ENCODE measurements at places on chromosomes 7 and 10. TPM values are rescaled to one million over a fixed set of nuclear protein-coding genes. Genes with fewer than 3 reads are reported as not detected.

GRCh38 chr10:75877877-75878276, 446.5 kb downstream of the LRMDA start:
- no peak overlapping the region for H3K4me3 ChIP-seq
- H3K4me1 ChIP-seq = no peaks in the 10 kb centered on the region
- H3K27ac ChIP-seq = no peak overlapping the region
- H3K27me3 ChIP-seq = no peaks in the 10 kb centered on the region
- no peaks in the 10 kb centered on the region for H3K36me3 ChIP-seq
- DNase-seq = no peak

GRCh38 chr7:582931-583330, 63.3 kb upstream of the PDGFA start:
- no peak overlapping the region for H3K27ac ChIP-seq
- no peak for DNase-seq
- H3K27me3 ChIP-seq = no peaks in the 10 kb centered on the region
- H3K4me3 ChIP-seq = no peak overlapping the region

GRCh38 chr7:41033500-41033899, 669.4 kb downstream of the INHBA start:
- no peaks in the 10 kb centered on the region for H3K27me3 ChIP-seq
- no peaks in the 10 kb centered on the region for H3K36me3 ChIP-seq
- no peak overlapping the region for H3K27ac ChIP-seq
- H3K4me1 ChIP-seq = no peaks in the 10 kb centered on the region
- H3K4me3 ChIP-seq = no peak overlapping the region

DNA sequence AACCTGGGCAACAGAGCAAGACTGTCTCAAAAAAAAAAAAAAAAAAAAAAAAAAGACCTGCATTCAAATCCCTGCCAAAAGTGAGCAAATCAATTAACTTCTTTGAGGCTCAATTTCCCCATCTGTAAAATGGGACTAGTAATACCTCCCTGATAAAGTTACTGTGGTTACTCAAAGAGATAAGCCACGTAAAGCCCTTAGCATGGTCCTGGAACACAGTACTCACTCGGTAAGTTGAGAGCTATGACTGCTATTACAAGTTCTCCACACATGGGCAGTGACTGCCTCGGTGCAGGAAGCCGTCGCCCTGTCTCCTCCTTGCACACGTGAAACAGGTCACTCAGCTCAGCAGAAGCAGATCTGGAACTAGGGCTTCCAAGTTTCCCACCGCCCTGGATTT, 37.9 kb downstream of the DDIT4 start:
- peaks cover 49% of the 10 kb centered on the region for H3K4me1 ChIP-seq
- H3K27ac ChIP-seq = no peak overlapping the region
- no peak overlapping the region for H3K4me3 ChIP-seq

The CALHM1 gene
- not detected for total RNA-seq

GRCh38 chr10:11183015-11183414, 165.3 kb downstream of the CELF2 start:
- peaks cover 9% of the 10 kb centered on the region for H3K36me3 ChIP-seq
- H3K4me1 ChIP-seq = peaks cover 11% of the 10 kb centered on the region
- DNase-seq = no peak
- H3K27me3 ChIP-seq = no peaks in the 10 kb centered on the region
- H3K4me3 ChIP-seq = no peak overlapping the region
- H3K27ac ChIP-seq = no peak overlapping the region

The UTF1 gene
- total RNA-seq = not detected

DNA sequence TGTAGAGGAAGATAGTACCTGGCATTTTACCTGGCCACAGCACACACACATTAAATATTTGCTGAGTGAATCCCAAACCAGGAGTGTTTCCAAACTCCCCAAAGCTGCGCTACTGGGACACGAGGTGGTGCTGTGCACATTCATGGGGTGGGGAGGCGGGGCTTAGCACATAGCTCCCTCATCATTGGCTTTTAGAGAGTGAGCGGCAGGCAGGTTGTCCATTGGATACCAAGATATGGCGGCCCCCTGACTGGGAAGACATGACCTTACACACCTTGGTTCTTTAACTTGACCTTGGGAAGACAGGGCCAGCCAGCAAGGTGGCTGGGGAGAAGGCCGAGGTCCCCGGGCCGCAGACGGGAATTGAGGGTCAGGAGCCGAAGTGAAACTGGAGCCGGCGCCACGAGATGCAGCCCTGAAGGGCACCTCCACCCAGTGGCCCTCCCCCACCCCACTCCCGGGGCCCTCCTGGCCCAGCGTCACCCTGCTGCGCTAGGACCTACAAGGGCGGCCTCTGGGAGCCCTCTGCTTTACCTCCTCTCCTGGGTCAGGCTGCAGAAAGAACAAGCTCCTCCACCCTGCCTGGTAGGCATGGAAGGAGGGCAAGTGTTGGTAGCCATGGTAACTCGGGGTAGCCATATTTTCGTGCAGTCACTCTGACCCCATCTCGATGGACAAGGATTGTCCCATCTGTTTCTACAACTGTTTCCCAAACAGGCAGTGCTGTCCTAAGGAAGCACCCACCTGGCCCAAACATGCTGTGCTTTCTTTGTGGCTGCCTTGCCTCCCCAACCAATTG, 24.0 kb downstream of the TMEM176A start:
- no peak for DNase-seq
- H3K36me3 ChIP-seq = no peaks in the 10 kb centered on the region
- peaks cover 3% of the 10 kb centered on the region for H3K4me1 ChIP-seq
- no peaks in the 10 kb centered on the region for H3K27me3 ChIP-seq
- H3K4me3 ChIP-seq = no peak overlapping the region

DNA sequence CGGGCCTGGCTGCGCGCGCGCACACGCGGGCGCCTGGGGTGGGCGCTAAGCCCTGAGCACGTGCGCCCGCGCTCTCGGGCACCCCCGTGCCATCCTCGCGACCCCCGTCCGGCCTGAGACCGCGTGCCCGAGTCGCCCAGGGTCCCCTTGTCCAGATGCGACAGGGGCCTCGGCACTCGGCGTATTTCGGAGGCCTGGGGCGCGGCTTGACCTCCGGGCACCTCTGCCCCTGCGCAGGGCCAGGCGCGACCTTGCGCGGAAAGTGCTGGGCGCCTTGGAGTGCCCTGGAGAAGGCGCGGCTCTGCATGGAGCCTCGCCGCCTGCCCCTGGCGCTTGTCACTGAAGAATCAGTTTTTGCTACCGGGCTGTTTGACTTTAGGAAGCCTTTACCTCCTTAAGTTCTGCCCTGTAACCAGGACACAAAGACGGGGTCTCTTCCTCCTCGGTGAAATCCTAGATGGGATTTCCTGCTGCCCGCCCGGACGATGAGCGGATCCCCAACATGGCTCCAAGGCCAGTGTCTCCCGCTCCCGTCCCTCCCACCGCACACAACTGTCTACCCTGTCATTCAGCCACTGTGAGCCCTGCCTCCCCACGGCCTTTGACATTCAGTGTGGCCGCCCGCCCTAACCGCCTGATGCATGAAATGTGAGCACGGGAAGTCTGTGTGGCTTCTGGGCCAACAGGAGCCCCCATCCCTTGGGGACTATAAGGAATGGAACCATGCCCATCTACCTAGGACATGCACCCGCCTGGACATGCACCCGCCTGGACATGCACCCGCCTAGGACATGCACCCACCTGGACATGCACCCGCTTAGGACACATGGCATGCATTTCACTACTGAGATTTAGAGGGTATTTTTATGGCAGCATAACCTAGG, 1.1 kb upstream of the STK32C start:
- peaks cover 8% of the 10 kb centered on the region for H3K27me3 ChIP-seq
- peaks cover 27% of the 10 kb centered on the region for H3K4me1 ChIP-seq
- DNase-seq = peak; percentile 74
- H3K27ac ChIP-seq = peak overlapping the region; percentile 39
- peak overlapping the region; percentile 66 for H3K4me3 ChIP-seq
- no peaks in the 10 kb centered on the region for H3K36me3 ChIP-seq

- no peak overlapping the region for H3K27ac ChIP-seq
- DNase-seq = no peak
- peaks cover 33% of the 10 kb centered on the region for H3K4me1 ChIP-seq
Measured at GRCh38 chr10:78937800-78938694, 130.7 kb upstream of the ZMIZ1 start.

DNA sequence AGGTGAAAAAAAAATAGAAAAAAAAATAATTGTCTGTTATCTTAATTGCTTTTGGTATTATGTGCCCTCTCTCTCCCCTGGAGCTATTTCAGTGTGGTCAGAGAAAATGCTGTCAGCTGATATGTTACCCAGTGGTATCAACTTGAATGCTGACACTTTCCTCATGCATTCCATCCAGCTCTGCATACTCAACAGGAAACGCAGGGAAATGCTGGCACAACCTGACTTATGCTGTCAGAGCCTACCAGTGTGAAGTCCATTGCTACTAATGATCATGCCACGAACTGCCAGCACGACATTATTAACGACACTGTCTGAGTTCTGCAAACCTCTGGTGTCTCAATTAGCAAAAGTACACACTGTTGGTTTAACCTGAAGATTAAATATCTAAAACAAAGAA, 182.8 kb downstream of the ZWINT start:
- H3K4me1 ChIP-seq = no peaks in the 10 kb centered on the region
- no peaks in the 10 kb centered on the region for H3K36me3 ChIP-seq
- H3K4me3 ChIP-seq = no peak overlapping the region
- DNase-seq = no peak
- H3K27me3 ChIP-seq = no peaks in the 10 kb centered on the region

The DPP6 gene
- 11.2 TPM for total RNA-seq

DNA sequence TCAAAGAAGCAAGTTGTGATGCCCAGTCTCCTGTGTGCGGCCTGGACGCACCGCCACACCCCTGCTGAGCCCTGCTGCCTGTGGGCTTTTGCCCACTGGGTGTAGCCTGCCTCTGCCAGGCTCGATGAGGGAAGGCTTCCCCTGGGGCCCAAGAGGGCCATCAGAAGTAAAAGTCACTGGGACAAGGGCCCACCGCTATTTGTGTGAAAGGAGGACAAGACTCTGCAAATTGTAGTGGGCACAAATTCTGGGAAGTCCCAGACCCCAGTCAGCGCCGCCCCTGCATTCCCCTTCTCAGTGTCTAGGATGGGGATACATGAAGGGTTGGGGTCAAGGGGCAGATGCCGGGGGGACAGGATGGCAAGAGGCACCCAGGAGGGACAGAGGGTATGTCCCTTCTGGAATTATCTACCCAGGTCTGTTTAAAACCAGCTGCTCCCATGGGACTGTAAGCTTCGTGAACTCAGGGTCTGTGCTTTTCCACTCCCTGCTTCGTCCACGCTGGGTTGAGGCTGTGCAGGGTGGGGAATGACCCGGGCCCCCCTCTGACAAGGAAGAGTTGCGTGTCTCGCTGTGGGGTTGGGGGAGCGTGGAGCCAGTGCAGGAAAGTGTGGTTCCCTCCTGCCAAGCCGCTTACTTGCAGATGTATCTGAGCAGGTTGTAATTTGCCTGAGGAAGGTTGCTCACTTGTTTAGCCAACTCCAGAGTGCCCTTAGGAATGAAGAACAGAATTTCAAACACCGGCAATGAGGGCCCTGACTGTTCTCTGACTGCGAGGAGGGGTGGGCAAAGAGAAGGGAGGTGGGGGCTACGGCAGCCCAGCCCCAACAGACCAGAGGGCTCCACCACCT, 147.2 kb downstream of the MAPK8 start:
- no peaks in the 10 kb centered on the region for H3K27me3 ChIP-seq
- no peaks in the 10 kb centered on the region for H3K4me1 ChIP-seq
- peaks cover 3% of the 10 kb centered on the region for H3K36me3 ChIP-seq
- DNase-seq = peak; percentile 34
- H3K27ac ChIP-seq = no peak overlapping the region

- H3K4me3 ChIP-seq = no peak overlapping the region
- H3K36me3 ChIP-seq = no peaks in the 10 kb centered on the region
- H3K27me3 ChIP-seq = no peaks in the 10 kb centered on the region
- H3K4me1 ChIP-seq = peaks cover 4% of the 10 kb centered on the region
- no peak for DNase-seq
Measured at GRCh38 chr7:29288181-29289091, 93.9 kb downstream of the CHN2 start.

DNA sequence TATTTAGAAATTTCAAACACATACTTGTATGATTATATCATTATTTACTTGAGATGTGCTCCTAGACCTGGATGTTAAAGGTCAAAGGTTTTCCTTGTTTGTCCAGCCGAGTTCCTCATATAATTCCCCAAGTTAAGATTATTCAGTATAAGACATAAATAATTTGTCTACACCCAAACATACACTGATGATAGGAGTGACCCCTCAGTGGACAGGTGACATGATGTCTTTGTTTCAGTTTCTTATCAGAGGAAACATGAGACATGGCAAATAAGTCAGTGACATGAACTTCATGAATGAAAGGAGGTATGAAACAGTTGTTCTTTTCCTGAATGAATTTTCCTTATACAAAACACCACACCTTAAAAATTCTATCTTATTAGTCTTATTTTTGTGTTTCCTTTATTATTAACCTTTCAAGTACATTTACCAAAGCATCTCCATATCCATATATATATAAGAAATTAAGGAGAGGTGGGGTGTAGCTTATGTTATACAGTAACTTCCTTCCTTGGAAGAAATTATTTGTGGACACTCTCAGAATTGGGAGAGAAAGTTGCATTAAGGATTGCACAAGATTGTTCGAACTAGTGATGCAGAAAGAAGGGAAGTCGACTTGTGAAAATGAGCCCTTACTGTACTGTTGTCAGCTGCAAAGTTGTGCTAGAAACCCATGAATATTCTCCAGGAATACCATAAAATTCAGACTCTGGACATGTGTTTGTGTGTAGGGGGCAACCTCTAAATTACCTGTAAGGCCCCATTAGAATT, 60.5 kb downstream of the POM121L12 start:
- H3K27ac ChIP-seq = no peak overlapping the region
- no peak for DNase-seq
- no peaks in the 10 kb centered on the region for H3K36me3 ChIP-seq
- H3K4me3 ChIP-seq = no peak overlapping the region
- H3K4me1 ChIP-seq = no peaks in the 10 kb centered on the region
